ENCODE measurements at places on chromosomes 5 and 9.

- no peak for DNase-seq
Measured at GRCh38 chr9:78439866-78440830, 143.2 kb downstream of the PSAT1 start.

GRCh38 chr9:100597236-100597635, 19.4 kb downstream of the CAVIN4 start:
- no peak for DNase-seq

- DNase-seq: no peak
Measured at GRCh38 chr9:87959916-87960581, 14.3 kb downstream of the CDK20 start.

- DNase-seq: no peak
Measured at GRCh38 chr5:55427157-55427556, 107.6 kb downstream of the PLPP1 start.

DNA sequence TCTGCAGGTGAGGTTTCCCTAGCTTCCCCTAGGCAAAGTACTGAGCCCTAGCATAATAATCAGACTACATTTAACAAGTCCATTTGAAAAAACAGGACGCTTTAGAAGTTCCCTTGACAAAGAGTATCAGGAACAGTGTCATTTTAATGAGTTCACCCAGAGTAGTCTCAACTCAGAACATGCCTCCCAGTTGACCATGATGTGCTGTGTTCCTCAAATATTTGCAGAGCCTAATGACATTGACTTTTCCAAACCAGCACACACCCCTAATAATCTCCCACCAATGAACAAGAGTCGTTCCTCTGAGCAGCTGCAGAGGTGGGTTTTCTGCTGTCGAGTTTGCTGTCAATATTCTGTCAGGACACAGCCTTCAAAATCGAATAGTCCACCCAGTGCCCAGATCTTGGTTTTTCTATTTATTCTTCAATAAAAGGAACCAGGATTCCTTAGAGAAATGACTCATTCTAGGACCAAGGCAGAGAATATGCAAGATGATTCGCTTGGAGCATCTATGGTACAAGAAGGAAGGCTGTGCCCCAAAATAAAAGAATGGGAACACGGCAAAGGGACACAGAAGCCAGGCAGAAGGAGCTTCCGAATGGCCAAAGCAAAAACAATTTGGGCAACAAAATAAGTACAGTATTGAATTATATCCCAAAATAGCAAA, 57.6 kb downstream of the OTULIN start:
- no peak for DNase-seq

- no peak for DNase-seq
Measured at GRCh38 chr5:67255881-67256280, 59.3 kb upstream of the CD180 start.

All from brain pericyte (primary cell).